Natural killer cell (primary cell): ENCODE measurements at places on chromosomes 6 and 20.

DNA sequence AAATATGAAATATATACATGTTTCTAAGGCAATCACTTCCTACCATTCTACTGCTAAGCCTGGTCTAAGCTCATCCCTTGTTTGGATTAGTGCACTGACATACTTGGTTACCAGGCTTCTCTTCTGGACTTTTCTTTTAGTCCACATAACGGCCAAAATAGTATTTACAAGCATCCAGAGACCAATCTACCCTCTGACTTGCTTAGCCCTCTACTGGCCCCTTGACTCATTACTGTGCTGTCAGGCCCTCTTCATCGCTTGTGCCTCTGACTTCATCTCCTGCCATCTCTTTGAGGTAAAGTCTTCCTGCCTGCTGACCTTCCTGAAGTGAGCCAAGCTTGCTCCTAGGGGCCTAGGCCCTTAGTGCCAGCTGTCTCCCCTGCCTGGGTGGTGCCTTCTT, 35.1 kb downstream of the TULP4 start:
- DNase-seq, result no peak

GRCh38 chr20:58229198-58229798, 845 bp upstream of the ANKRD60 start:
- no peak for DNase-seq

- DNase-seq, result no peak
Measured at GRCh38 chr20:50315586-50316551, 125.2 kb downstream of the CEBPB start.

DNA sequence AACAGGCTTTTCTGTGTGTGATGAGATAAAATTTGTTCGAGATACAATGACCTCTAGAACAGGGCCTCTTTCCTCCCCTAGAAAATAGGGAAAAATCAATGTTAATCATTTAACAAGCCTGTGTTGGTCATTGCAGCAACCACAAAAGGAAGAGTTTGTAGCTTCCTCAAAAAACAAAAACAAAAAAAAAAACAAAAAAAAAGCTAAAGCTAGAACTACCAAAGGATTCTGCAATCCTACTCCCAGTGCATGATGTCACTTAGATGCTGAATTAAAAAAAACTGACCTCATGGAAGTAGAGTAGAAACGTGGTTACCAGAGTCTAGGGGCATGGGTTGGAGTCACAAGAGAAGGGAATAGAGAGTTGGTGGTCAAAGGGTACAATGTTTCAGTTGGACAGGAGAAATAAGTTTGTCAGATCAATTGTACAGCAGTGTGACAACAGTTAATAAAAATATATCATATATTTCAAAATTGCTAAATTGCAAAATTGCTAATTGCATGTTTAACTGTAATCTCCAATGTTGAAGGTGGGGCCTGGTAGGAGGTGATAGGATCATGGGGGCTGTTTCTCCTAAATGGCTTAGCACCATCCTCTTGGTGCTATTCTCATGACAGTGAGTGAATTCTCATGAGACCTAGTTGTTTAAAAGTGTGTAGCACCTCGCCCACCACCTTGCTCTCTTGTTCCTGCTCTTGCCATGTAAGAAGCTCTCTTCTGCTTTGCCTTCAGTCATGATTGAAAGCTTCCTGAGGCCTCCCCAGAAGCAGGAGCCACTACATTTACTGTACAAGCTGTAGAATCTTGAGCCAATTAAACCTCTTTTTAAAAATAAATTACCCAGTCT, 163.4 kb upstream of the SIM1 start:
- no peak for DNase-seq

DNA sequence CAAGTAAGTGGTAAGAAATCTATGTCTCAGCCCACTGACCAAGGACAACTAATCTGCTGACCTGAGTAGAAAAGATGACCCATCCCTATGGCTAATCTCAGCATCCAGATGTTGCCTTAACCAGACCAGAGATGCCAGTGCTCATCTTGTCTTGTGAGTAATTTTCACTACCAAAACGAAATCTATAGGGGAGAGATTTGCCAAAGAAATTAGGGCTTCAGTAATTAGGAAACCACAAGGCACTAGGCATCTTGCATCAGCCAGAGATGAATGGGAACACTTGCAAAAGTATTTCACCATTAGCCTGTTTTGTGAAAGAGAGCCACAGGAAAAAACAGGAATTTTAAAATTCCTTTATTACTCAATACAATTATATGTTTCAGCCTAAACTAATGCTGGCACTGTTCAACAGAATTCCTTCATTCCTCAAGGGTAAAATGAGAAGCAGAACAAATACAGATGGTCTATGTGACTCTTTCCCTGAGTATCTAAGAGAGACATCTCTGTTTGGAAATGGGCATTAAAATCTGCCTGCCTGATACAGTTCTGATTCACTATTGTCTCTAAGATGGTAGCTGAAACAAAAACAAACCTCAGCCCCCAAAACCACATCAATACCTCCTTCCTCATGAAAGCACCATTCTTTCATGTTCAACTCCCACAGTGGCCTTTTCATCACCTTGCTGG, 87.8 kb downstream of the GMDS start:
- no peak for DNase-seq

- no peak for DNase-seq
Measured at GRCh38 chr20:19824861-19825260, 66.8 kb downstream of the RIN2 start.

DNA sequence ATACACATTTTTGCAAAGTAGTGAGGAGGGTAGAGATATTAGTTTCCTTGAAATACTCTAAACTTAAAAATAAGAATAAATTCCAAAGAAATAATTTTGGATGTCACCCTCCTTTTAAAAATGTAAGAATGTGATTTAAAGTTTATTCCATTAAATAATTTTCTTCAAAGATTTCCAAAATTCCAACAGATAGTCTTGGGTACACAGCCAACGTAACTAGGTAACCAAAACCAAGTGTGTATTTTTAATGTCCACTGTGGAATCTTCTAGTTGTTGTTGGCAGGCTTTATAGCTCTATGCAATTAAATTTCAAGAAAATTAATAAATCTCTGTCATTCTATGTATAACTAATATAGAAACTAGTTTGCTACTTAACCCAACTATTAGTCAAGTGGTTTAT, 101.3 kb downstream of the COL21A1 start:
- DNase-seq, result no peak

- no peak for DNase-seq
Measured at GRCh38 chr20:31698803-31699718, 23.6 kb downstream of the BCL2L1 start.

DNA sequence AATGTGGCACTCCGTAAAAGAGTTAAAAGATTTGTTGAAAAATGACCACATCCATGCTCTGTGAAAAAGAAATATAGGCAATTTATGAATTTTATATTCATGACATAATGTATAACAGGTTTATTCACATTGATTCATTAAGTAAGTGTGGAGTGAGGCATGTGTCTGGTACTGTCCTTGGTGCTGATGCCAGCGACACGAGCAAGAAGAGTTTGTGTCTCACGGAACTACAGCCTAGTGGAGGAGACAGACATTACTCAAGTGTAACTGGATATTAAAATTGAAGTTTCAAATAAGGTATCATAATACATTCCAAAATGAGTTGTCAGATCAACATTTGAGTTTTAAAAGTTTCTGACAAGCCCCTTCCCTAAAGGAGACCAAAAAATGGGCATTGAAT, 158.2 kb upstream of the PRND start:
- no peak for DNase-seq

- DNase-seq, result no peak
Measured at GRCh38 chr20:34506480-34506879, 9.7 kb upstream of the DYNLRB1 start.

DNA sequence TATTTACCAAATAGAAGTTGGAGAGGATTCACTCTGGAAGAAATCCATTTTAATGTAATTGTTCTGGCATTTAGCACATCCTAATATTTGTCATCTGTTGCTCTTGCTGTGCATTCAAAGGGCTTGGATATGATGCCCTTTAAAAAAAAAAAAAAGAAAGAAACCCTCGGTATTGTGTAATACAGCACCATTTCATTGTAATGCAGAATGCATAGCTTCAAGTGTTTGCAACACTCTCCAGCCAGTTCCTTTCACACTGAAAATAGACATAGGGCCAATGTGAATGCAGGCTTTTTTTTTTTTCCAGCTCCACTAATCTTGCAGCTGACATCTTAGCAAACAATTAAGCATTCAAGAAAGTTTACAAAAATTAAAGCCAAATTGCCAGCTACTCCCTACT, 197.4 kb upstream of the POU3F2 start:
- no peak for DNase-seq

- no peak for DNase-seq
Measured at GRCh38 chr20:8427419-8428040, 295.5 kb downstream of the PLCB1 start.

- no peak for DNase-seq
Measured at GRCh38 chr6:106249658-106250057, 75.9 kb downstream of the ATG5 start.

DNA sequence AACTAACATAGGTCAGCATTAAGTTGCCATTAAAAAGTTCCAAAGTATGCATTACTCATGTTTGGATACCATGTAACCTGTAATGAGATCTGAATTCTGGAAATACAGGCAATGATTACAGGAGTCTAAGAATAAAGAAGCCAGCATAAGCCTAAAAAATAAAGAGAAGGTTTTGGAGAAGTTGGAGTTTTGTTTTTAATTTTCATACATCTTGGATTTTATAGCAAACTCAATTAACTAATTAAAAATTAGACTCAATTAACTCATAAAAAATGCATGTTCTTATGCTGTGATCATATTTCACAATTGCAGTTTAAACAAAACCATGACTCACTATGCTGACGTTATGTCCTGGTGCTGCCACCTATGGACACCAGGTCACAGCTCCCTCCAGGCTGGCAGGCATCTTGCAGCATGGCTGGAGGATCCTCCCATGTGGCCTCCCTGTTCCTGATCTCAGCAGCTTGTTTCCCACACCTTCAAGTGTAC, 648.8 kb upstream of the AGPAT4 start:
- no peak for DNase-seq

DNA sequence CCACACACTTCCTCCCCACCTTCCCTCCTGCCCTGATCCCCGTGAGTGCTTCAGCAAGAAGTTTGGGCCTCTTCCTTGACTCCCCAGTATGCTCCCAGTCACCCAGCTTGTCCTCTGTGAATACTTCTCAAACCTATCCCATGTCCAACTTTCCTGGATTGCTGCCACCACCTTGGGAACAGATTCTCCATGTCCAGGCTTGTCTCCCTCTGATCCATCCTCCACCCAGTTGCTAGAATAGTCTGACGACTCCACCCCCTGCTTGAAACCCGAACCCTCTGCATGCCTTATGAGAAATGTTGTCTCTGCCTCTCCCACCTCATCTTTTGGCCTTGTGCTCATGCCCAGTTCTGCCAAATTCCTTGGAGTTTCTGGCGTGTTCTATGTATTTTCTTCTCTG, 108.0 kb downstream of the PPP1R14C start:
- no peak for DNase-seq

GRCh38 chr20:46701057-46701456, 8.4 kb upstream of the SLC2A10 start:
- no peak for DNase-seq

DNA sequence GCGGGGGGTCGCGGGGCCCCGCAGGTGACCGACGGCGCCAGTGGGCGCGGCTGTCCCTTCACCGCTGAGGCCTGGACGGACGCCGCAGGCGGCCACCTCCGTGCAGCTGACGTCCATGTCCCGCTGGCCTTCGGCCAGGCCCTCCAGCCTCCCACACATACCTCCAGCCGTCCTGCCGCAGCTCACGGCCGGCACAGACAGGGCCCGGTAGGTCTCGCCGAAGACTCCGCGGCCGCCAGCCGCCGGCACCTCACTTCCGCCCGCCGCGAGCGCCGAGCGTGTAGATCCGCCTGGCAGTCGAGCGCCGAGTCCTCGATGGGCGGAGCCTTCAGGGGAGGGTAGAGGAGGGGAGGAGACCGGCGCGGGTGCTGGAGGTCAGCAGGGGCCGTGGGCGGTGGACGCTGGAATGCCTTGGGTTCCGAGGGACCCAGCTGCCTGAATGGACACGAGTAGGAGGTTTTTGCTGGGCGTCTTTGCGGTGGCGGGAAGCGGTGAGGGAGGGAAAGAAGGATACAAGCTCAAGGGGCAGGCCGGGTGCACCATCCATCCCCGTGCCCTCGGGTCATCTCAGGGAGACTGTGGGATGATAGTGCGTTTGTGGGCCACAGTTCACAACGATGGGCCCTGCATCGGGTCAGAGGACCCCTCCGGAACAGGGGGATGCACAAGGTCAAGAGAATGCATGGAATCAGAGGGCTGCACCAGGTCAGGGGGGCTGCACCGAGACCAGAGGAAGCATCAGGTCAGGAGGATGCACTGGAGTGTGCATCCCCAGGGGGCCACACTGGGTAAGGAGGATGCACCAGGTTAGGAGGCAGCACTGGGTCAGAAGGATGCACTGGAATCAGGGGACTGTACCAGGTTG, at the start of gene EXOC2:
EXOC2 (minus strand) TSS at position 282 of the 865 bp plus-strand sequence. CDS start 55,321 bp downstream, outside the sequence.
- peak; percentile 82 for DNase-seq

GRCh38 chr6:52305948-52306767, 21.6 kb upstream of the MCM3 start:
- peak; percentile 53 for DNase-seq

GRCh38 chr20:37575884-37576283, 48.2 kb upstream of the BLCAP start:
- no peak for DNase-seq

- DNase-seq, result no peak
Measured at GRCh38 chr6:152858141-152858540, 107.5 kb downstream of the VIP start.

- DNase-seq, result no peak
Measured at GRCh38 chr6:9704989-9705388, 709.9 kb downstream of the TFAP2A start.

- no peak for DNase-seq
Measured at GRCh38 chr6:104573350-104573749, 286.4 kb downstream of the HACE1 start.

GRCh38 chr20:43949741-43950618, 35.3 kb downstream of the TOX2 start:
- DNase-seq, result peak; percentile 72

DNA sequence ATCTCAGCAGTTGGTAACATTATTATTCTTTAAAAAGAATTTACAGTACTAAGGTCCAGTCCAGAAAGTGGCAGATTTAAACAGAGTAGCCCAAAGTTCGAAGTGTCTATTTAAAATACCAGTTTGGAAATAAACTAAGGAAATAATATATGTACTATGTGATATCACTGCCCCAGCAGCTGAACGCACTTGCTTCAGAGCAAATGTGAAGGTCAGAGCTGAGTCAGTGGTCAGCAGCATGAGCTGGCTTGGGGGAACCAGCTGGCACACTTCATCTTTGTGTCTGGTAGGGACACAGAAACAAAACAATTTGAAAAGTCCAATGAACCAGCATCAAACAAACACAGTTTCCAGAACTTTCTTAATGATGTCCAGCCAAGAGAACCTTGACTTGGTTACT, 15.4 kb downstream of the TMEM14B start:
- no peak for DNase-seq

DNA sequence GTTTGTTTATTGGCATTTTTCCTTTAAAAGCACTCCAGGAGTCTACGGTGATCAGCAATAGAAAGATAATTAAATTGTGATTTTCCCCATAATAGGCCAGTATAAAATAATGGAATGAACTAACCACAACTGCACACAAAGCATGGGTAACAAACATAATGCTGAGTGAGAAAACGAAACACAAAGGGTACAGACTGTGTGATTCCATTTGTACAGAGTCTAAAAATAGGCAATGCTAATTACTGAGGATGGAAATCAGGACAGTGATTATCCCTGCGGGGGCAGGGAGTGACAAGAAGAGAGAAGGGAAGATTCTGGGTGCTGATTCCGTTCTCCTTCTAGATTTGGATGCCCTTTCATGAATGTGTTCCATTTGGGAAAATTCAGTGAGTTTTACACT, 478.1 kb downstream of the PREX1 start:
- no peak for DNase-seq

- no peak for DNase-seq
Measured at GRCh38 chr6:110646951-110647910, 168.0 kb downstream of the CDK19 start.

- DNase-seq, result no peak
Measured at GRCh38 chr6:72250664-72251063, 364.3 kb downstream of the RIMS1 start.
